Calu3 (cell line): ENCODE measurements at places on chromosomes 3 and 15.

GRCh38 chr15:98592136-98592535 lies 56.2 kb upstream of the IGF1R start:
- DNase-seq = no peak

DNA sequence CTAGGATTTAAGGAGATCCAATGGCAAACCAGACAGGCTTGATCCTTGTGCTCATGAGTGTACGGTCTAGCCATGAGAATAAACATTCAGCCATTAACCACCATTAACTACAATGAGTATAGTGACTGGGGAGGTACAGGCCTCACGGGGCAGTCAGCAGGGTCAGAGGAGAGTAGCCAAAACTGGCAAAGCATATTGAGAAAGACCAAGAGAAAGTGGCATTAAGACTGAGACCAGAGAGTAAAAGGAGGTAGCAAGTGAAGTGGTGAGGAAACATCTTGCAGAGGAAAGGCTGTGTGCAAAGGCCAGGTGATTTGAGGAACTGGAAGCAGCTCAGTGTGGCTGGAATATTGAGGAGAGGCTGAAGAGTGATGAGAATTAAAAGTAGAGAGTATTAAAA lies 407.2 kb upstream of the LMCD1 start:
- DNase-seq = no peak

DNA sequence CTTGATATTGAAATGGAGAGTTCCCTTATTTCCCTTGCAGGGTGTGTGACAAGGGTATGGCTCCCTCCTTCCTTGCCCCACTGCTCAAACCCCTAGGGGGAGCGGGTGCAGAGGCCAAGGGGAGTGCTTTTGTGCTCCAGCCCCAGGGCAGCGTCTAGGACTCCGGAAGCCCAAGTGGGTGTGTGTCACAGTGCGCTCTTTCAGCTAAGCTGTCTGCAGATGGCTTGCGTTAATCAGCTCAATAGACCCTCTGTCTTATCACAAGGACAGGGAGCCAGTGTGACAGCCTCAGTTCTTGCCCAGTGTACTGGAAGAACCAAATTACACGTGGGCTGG lies 523.6 kb upstream of the LMCD1 start:
- no peak for DNase-seq

GRCh38 chr15:44720460-44721176 lies 9.3 kb downstream of the B2M start:
- no peak for DNase-seq

- no peak for DNase-seq
Measured at GRCh38 chr15:98983334-98983733, 24.3 kb downstream of the PGPEP1L start.

DNA sequence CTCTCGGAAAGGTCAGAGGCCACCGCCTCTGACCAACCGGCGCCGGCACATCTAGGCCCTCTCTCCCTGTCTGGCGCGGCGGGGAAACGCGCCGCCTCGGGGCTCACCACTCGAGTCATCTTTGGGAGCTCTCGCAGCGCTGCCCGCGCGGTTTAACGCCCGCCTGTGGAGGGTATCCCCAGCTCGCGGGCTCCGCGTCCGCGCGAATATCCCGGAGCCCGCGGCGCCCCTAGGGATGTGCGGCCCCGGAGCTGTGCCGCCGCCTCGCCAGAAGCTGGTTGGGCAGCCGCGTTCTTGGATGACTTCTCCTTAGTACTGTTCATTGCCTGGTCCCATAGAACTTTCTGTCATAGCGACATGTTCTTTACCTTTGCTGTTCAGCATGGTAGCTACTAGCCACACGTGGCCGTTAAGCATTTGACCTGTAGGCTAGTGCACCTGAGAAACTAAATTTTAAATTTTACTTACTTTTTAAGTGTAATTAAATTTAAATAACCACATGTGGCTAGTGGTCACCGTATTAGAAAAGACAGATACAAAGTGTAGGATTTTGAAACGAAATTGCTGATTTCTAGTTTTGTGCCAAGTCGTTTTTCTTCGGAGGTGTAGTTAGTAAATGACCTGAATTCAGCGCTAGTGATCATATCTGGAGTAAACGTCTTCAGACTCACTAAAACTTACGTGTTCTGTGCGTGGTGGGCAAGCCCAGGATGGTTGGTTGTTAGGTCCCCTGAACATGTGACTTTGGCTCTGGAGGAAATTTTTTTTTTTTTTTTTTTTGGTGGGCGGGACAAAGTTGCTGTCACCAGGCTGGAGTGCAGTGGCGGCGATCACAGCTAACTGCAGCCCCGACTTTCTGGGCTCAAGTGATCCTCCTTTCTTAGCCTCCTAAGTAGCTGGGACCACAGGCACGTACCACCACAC lies 835 bp downstream of the ARIH2 start:
- DNase-seq = peak; percentile 45

DNA sequence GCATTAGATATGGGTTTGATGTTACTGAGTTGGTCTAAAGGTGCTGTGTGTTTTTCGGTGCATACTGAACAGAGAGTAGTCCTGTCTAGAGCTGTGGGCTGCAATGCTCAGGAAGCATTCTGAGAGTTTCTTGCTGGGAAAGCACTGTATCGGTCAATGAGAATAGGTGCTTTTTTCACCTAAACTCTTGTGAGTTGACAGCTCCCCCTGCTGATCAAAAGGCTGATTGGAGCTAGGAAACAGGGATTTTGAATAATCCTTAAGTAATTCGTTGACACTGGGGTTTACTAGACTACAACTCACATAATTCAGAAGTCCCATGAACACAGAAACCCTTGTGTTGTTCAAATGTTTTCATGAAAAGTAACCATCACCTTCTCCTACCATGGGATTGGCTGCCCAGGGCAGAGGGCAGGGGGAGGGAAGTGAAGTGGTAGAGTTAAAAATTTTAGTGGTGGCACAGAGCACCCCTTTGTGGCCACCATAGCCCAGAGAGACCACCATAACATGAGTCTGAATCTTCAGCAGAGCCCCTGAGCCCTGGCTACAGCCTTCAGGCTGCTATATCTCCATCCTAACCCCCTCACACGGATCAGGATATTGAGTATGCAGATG lies 13.0 kb upstream of the MANF start:
- DNase-seq = peak; percentile 71

- no peak for DNase-seq
Measured at GRCh38 chr3:71101014-71101413, 482.5 kb downstream of the FOXP1 start.

GRCh38 chr3:139319428-139320402 lies 24.1 kb upstream of the MRPS22 start:
- peak; percentile 65 for DNase-seq

- no peak for DNase-seq
Measured at GRCh38 chr3:98534734-98535133, 3.0 kb downstream of the GPR15 start.

GRCh38 chr3:22029480-22029879 lies 278.5 kb upstream of the ZNF385D start:
- no peak for DNase-seq

GRCh38 chr15:79034284-79034683 lies 56.3 kb downstream of the RASGRF1 start:
- no peak for DNase-seq

DNA sequence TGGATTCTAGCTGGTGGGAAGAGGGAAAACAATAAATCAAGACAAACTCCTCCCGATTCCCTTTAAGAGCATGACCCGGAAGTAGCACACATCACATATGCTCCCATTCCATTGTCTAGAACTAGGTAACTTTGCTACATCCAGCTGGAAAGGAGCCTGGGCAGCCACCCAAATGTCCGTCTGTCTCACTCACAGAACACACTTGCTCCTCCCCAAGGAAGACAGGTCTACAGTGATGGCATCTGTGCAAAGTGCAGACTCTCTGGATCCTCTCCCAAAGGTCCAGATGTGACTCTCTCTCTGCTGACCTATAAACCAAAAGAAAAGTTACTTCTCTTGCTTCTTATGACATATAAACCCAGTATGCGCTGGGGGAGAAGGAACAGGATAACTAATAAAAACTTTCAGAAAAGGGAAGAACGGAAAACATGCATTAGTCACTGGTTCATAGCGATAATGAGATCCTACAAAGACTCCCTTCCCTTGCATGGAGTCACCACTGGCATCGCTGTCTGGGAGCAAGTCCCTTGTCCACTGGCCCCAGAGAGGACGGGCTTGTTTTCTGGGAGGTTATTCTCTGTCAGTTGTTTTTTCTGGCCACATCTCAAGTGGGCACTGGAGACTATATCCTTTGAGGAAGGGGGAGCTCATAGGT lies 29.8 kb upstream of the EPHB3 start:
- no peak for DNase-seq

GRCh38 chr3:87225659-87226058 lies 1.4 kb upstream of the CHMP2B start:
- no peak for DNase-seq

- no peak for DNase-seq
Measured at GRCh38 chr15:55240125-55240760, 43.5 kb upstream of the RSL24D1 start.

GRCh38 chr3:58161435-58162398 lies 49.1 kb downstream of the DNASE1L3 start:
- DNase-seq = peak; percentile 73

DNA sequence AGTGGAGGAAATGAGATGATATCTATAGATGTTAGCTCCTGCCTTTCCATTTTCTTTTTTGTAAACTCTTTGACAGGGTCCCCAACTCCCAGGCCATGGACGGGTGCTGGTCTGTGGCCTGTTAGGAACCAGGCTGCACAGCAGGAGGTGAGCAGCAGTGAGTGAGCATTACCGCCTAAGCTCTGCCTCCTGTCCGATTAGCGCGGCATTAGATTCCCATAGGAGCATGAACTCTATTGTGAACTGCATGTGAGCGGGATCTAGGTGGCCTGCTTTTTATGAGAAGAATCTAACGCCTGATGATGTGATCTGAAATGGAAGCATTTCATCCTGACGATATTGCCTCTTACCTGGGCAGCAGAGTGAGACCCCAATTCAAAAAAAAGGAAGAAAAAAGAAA lies 56.8 kb upstream of the CHD2 start:
- no peak for DNase-seq

DNA sequence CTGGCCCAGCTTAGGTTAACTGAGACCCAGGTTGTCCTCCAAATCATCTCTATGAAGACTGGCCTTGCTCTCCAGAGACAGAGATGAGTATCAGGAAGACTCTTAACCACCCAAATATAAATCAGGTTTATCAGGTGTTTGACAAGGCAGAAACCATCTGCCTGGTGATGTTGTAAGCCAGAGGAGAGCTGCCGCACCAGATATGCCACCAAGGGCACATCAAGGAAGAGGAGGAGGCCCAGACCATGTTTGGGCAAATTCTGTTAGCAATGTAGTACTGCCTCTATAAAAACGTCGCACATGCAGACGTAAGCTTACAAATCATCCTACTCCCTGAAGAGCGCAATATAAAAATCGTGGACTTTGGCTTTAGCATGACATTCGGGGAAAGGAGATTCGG lies 21.0 kb upstream of the RPL32 start:
- DNase-seq = no peak

GRCh38 chr15:83815506-83815905 lies 161.6 kb downstream of the ADAMTSL3 start:
- no peak for DNase-seq

- peak; percentile 71 for DNase-seq
Measured at GRCh38 chr3:49276475-49277382, at the start of gene C3orf62. C3orf62 (minus strand) TSS chr3:49277232; CDS start chr3:49276872, 360 bp downstream.

DNA sequence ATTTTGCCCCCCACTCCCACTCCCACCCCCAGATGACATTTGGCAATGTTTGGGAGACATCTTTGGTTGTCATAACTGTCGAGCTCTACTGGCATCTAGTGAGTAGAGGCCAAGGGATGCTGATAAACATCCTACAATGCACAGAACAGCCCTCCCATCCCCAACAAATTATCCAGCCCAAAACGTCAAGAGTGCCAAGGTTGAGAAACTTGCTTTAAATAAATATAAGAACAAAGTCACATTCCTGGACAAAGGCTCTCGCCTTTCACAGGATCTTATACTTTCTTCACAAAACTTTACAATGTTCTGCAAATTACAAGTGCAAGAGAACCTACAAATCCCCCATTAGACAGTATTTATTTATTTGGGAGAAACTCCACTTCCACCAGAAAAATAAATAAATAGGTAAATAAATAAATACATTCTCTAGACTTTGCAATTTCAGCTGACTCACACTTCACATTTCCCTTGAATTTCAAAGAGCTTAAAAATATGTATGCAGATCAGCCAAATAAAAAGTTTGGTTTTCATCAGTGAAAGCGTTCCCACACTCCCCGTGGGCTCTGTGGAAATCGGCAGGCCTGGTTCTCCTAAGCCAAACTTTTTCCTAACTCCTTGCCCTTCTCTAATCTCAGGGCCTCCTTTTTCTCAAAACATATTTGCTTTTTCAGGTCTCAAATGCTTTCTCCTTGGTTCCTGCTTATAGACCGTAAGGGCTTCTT lies 12.7 kb upstream of the CPA3 start:
- no peak for DNase-seq

DNA sequence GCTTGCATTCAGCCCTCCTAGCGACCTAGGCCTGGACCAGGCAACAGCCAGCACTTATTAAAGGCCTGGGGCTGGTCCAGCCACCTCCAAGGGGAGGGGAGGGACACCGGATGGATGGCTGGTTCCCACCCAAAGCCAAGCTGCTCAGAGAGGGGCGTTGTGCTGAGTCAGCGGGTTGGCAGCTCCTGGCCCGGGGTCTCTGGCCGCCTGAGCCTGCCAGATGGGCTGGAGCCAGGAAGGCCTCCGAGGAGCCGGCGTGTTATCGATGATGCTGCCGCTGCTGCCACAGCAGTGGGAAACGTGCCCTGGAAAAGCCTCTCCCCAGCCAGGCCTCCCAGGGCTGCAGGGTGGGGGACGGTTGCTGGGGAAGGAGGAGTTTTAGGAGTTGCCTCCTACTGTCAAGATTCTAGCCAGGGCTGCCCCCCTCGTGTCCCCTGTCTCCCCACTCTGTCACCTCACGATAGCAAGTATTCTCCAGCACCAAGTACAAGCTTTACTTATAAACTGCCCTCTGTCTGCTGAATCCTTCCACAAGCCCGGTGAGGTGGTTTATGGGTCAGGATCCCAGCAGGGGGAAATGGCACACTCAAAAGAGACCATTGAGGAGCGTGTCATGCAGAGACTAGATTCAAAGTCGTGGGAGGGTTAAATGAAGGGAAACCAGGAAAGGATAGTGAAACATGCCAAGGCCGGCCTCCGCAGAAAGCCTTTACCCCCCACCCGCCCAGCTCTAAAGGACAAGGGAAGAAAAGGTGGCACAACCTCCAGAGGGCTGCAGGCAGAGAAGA lies 43.2 kb upstream of the TSEN2 start:
- no peak for DNase-seq

DNA sequence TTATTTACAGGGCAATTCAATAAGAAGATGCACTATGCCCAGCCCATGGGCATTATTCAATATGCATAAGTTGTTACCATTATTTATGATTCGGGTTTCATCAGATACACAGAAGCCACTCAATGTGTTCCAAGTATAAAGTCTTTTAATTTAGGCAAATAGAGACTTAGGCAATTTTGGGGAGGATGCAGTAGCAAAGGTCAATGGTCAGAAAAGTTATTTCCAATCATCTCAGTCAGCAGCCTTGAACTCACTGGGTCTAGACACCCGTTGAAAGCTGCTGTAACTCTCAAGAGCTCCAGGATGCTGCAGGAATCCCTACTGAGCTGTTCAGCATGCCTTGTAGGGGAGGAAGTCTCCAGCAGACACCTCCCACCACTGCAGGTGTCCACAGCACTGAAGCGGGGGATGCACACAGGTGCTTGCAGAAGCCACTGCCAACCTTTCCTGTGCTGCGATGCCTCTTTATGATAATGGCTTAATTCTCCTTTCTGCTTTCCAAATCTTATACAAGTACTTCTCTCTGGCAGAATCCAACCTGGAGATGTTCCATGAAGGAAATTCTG lies 155.0 kb upstream of the SUCLG2 start:
- DNase-seq = no peak
